ENCODE measurements at places on chromosomes 16 and 17.
A peak's percentile ranks its signal among the peaks of the same experiment; 100 is the strongest.

GRCh38 chr16:87424266-87424665 is 32.1 kb downstream of the MAP1LC3B start:
- DNase-seq: no peak

DNA sequence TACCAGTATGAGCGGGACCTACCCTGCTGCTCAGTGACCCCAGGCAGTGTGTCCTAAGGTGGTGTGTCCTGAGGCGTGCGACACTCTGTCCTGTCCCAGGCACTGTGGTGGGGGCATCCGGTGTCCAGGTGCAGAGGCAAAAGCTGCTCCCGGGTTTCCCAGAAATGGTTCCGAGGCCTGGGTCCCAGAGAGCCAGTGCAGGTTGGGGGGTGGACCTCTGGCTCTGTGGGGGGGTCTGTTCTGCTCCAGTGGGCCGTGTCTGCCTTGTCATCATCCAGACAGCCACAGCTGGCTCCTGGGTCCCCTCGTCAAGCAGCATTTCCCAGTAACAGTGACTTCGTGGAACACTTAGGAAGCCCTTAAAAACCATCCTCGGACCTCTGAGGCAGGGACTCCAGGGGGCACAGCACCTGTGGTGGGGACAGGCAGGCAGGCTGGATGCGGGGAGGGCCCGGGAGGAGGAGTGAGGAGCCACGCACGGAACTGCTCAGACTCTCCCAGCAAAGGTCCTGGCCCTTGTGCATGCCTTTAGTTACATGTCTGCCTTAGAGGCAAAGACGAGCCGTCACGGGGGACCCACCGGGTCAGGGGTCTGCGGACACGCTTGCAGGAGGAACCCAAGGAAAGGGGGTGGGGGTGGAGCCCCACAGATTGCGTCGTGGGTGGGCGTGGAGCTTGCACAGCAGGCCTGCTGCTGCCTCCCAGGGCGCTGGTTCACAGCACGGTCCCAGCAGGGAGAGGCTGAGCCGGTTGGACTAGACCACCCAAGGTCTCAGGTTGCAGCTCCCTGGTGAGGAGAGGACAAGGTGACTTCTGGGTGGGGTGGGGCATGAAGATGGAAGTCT is 5.6 kb downstream of the SLC16A3 start:
- DNase-seq: no peak

GRCh38 chr16:75254359-75254837 is 3.0 kb upstream of the BCAR1 start:
- peak; percentile 51 for DNase-seq

GRCh38 chr17:61456688-61457225 is 4.5 kb downstream of the TBX4 start:
- no peak for DNase-seq

All from fibroblast of skin of left biceps (primary cell).